Pulmonary artery endothelial cell (primary cell): ENCODE measurements at places on chromosomes 1 and 21. TPM values are rescaled to one million over a fixed set of nuclear protein-coding genes. Genes with fewer than 3 reads are reported as not detected.

DNA sequence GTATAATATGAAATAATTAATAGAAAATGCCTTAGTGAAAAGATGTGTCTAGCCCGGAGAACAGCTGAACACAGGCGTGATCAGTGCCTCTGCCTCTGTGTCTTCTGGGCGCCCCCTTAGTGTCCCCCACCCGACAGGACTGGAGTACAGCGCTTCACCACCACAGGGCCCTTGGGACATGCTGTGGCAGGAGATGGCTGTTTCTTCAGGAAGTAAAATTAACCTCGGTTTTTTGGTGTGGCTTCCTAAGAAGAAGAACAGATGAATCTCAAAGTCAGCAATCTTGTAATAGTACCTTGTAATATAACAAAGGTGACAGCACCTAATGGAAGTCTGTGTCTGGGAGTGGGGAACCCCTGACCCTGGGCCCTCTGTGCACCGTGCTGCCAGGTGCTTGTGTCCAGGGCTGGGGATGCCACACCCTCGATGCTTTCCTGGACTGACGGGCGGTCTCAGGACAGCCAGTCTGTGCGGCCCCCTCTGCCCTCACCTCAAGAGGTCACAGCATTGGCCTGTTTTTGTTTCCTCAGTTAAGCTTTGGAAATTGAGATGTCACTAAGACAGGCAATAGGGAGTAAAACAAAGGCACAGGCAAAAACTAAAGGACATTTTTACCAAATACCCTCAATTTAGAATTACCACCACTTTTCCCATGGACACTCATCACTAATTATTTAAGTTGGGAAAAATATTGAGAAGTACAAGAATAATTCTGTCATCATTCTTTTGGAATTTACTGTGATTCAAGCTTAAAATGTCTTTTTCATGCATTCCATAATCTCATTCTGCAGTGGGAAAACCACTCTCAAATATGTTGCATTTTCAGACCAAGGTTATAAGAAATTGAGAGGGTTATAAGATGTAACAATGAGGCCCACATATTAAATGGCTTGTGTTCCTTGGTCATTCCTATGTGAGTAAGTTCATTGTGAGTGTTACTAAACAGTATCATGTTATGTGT is 79.3 kb downstream of the ADARB1 start:
- DNase-seq, result no peak

- no peak for DNase-seq
These were observed 112.9 kb downstream of the PCNX2 start for GRCh38 chr1:233182587-233182986.

- no peak for DNase-seq
These were observed 51.8 kb downstream of the RUNX1 start for GRCh38 chr21:34997294-34997693.

- DNase-seq, result no peak
These were observed 312 bp downstream of the KIAA2013 start for GRCh38 chr1:11925938-11926292.

DNA sequence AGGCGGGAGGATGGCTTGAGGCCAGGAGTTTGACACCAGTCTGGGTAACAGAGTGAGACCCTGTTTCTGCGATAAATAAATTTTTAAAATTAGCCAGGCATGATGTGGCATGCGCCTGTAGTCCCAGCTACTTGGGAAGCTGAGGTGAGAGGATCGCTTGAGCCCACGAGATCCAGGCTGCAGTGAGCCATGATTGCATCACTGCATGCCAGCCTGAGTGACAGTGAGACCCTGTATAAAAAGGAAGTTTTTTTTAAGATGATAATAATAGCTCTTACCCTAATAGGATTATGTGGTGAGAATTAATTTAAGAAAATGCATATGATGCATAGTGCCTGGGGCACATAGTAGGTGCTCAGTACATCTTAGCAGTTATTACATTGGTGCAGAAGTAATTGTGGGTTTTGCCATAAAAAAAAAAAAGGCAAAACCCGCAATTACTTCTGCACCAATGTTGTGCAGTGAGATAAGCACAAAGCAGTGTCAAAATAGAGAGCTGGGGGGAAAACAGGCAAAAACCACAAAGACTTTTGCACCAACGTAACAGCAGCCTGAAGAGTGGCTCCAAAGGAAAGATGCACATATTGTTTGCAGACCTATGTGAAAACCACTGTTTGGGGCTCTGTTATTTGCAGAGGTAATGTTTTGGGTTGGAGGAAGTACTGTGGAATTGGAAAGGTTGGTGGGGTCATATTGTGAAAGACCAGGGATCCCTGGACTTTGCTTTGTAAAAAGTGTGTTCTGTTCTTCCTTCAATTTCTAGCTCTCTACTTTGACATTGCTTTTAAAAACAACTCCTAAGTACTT is 72.4 kb downstream of the PLXNA2 start:
- no peak for DNase-seq

DNA sequence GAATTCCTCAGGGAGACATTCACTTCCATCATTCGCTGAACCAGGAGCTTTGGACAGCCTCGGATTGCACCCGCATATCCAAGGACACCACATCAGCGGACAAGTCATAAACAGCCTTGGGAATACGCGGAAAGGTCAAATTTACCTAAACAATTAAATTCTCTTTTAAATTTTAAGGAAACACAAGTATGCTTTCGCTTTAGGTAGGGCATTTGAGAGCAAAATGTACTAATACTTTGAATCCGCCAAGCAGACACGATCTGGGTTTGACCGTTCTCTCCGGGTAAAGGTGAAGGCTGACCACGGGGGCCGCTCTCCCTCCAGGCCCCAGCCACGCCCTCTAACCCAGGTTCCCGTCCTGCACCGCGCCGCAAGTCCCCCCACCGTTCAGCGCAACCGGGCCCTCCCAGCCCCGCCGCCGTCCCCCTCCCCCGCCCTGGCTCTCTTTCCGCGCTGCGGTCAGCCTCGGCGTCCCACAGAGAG is 479 bp upstream of the ACADM start:
- DNase-seq, result peak; percentile 33

- no peak for DNase-seq
These were observed 13.3 kb downstream of the MAPKAPK2 start for GRCh38 chr1:206698011-206698410.

The GCSAML gene
- not detected in 2 replicates for total RNA-seq

The TTF2 gene
- total RNA-seq, result 15.2 and 29.1 TPM in 2 replicates

The MIXL1 gene
- 0.11 TPM in 1 of 2 replicates, not detected in the other for total RNA-seq

The SIK1 gene
- total RNA-seq, result 0.59 and 1.2 TPM in 2 replicates

The TRAF3IP3 gene
- not detected in 2 replicates for total RNA-seq
